Stimulated activated CD4-positive, alpha-beta T cell treated with anti-CD3 and anti-CD28 coated beads, Interleukin-12 subunit alpha, Interleukin-12 subunit beta, amount 100 ng/mL, for 24 hours (primary cell): ENCODE measurements at places on chromosomes 12 and 14.

GRCh38 chr12:62934239-62934798, 631 bp downstream of the PPM1H start:
- peak; percentile 11 for DNase-seq

DNA sequence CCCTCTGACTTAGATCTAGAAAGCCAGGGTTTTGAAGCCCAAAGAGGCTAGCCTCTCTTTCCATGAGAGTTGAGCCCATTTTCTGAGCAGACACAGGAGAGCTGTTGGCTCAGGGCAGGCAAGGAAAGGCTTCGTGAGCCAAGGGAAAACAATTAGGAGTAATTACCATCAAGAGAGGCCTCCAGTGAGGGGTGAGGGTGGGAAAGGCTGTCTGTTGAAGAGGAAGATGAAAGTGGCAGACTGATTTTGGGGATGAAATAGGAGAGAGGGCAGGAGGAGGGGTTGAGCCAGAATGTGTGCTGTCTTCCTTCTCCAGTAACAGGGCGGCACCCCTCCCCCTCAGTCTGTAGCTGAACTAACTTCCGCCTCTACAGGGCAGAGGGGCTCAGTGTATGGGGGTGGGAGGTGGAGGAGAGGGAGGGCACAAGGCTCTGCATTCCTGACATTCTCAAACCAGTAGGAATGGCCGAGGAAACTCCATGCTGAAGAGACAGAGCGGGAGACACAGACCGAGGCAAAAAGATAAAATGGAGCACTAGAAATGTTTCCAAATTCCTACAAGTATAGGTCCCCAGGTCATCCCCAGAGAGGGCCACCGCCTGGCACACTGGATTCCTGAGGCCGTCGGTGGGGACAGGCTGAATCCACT, 33.1 kb upstream of the COL2A1 start:
- DNase-seq: no peak

DNA sequence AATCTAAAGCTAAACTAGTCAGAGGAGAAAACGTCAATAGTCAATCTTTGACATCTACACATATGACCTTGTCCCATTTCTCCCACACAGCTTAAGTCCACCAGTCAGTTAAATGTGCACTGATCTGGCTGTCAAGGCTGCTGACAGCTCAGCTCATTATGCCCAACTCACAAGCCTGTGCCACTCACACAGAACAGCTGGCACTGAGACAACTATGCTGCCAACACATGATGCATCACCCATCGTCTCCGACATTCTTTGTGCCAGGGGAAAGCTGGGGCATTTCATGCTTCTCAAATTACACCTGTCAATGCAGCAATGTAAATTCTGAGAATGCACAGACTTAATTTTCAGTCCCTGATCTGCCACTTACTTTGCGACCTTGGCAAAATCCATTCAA, 25.3 kb downstream of the GNS start:
- DNase-seq: no peak

- DNase-seq: no peak
These were observed 7.7 kb upstream of the TCTN1 start for GRCh38 chr12:110606253-110606611.

DNA sequence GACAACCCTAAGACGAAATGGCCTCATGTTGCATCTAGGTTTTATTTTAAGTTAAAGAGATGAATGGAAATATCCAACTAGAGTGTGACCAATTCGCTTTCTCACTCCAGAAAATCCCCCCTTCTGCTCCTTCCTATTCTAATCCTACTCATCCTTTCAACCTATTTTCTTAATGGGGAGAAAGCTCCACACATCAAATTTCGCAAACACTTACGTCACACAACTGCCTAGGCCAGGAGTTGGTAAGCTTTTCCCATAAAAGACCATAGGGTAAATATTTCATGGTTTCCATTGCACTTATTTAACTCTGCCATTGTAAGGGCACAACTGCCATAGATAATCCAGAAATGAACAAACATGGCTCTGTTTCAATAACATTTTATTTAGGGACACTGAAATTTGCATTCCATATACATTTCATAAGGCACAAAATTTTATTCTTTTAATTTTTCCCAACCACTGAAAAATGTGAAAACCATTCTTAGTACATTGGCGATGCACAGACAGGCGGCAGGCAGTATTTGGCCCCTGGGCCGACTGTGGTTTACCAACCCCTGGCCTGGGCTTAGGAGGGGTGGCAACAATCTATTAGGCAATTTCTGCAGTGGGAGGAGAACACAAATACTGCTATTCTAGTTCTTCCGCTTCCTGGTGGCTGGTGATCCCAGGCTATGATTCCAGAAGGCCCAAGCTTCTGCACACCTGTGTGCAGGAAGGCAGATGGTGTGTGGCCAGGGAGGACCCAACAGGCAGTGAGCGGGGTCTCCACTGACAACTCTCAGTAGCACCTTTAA, 67.2 kb upstream of the FOXN3 start:
- no peak for DNase-seq

DNA sequence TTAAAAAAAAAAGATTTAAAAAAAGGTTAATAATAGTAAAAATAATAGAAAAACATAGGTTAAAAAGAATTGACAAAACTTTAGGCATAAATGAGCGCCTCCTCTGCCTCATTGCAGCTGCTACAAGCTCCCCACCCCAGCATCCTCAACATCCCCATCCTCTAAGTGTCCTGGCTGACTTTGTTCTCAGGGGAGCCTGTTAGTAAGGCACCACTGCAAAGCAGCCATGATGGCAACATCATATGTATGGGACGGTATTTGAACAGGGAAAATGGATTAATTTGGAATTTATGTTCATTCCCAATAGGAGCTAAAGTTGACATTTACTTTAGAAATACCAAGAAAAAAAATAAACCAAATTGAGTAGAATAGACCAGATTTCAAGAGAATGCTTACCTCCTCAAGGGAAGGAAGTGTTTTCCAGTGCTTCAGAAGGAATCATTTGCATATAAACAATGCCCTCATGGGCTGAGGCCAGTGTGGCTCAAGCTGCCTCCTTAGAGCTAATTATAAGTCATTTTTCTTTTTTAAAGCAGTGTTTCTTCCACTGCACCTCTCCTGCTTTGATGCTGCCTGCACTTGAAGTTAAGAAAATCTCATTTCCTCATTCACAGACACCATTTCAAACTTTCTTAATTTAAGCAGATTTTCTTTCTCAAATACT, 59.6 kb downstream of the DACT1 start:
- no peak for DNase-seq

- DNase-seq: no peak
These were observed 10.1 kb upstream of the RASSF3 start for GRCh38 chr12:64600164-64600561.

DNA sequence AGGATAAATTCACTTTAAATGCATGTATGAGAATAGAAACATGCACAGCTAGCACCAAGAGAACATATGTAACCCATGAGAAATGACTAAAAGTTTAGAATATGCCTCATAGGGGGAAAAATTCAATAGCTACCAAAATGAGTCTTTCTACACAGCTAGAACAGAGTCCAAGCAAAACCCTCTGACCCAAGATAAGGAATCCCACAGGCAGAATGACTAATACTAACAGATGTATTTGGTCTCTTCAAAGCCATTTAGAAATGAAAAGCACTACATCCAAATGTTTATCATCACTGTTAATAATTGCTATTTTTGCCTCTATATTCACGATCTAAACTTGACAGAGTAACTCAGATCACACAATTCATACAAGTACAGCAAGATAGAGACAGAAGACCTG, 44.0 kb downstream of the KICS2 start:
- no peak for DNase-seq

DNA sequence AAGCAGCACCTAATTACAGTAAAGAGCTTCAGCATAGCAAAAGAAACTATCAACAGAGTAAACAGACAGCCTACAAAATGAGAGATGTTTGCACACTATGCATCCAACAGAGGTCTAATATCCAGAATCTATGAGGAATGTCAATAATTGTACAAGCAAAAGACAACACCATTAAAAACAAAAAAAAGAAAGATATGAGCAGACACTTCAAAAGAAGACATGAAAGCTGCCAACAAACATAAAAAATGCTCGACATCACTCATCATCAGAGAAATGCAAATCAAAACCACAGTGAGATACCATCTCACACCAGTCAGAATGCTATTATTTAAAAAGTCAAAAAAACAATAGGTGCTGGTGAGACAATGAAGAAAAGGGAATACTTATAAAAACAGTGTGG, 273.1 kb downstream of the TMTC2 start:
- DNase-seq: no peak

GRCh38 chr12:12032851-12033797, 37.6 kb upstream of the BCL2L14 start:
- DNase-seq: no peak

GRCh38 chr12:34291426-34291901, 269.2 kb downstream of the ALG10 start:
- DNase-seq: no peak

GRCh38 chr14:68369281-68370056, 423.4 kb downstream of the ZFP36L1 start:
- no peak for DNase-seq

- DNase-seq: no peak
These were observed 3.8 kb downstream of the FAIM2 start for GRCh38 chr12:49899921-49900320.

GRCh38 chr12:92871116-92871515, 58.0 kb downstream of the EEA1 start:
- no peak for DNase-seq

DNA sequence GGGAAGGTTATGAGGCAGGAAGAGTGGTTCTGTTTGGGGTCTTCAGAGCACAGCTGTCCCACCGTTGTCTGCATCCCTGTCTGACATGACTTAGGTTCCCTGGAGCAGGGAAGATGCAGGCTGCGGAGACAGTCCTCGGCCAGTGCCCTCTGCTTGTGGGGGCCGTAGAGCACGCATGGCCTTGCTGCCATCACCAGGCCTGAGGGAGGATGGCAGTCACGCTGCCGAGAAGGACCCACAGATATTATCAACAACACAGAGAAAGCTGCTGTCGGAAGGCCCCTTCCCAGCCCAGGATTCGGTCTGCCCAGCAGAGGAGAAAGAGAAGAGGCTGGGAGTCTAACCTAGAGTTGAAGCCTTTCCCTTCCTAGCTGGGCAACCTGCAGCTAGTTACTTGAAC, 35.0 kb downstream of the ERH start:
- no peak for DNase-seq

GRCh38 chr14:88247228-88247627, 75.8 kb downstream of the KCNK10 start:
- DNase-seq: no peak

DNA sequence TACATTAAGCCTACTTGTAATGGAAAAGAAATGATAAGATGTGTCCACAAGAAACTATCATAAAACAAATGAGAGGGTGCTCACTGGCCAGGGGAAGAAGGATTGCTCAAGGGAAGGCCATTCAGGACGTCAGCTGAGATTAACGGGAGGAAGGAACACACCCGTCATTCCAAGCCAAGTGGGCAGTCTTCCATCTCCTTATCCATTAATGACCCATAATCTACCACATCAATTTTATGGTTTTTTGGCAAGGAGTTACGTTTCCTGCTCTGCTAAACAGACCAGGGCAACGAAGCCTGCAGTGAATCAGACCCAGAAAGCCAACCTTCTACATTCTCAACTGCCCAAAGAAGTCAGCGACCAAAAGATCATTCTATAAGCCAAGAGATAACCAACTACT, 25.1 kb downstream of the PRKAB1 start:
- DNase-seq: no peak

DNA sequence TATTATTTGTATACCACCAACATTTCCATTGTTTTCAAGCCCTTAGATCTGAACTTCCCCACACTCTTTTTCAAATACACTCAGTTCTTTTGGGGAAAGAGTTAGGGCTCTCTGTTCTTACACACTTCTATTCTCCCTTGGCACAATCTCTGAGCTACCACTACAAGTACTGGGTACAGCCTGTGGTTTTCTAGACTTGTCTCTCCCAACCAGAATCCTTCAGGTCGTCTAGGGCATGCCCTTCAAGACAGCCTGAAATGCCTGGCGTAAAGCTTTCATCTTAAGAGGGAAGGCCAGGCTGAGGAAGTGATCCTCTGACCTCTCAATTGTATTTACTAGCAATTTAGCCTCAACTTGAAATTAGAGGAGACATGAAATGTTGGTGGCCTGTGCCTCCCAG, 1442.0 kb downstream of the AACS start:
- no peak for DNase-seq

DNA sequence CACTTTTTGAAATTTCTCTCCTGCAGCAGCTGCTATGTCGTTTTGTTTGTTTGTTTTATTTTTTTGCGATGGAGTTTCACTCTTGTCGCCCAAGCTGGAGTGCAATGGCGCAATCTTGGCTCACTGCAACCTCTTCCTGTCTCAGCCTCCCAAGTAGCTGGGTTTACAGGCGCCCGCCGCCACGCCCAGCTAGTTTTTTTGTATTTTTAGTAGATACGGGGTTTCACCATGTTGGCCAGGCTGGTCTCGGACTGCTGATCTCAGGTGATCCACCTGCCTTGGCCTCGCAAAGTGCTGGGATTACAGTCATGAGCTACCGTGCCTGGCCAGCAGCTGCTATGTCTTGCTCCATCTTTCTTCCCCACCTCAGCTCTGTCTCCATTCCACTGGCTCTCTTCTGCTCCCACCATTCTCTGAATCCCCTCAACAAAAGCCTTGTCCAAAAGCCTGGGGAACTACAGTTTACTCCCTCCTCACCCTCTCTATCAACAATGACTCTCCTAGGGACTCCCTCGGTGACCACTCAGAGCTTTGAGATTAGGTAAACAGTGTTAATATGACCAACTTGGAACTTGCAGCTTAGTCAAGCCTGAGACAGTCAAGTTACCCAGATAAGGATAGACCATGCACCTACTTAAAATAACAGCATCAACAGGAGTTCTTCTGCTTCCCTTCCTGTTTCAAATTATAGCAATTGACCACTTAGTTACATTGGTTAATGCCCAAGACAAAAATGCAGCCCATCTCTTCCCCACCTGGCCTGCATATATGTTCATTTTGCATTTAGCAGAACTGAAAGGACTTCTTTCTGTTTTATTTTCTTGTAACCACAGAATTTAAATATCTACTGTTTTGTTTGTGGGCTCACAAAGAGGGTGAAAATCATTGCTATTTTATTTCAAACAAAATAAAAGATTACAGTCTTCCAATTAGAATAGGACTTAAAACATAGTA, 189.0 kb upstream of the AMIGO2 start:
- no peak for DNase-seq

GRCh38 chr12:67520606-67521005, 127.9 kb upstream of the DYRK2 start:
- DNase-seq: no peak

GRCh38 chr14:47186486-47186885, 488.9 kb downstream of the MDGA2 start:
- DNase-seq: no peak
